Upper lobe of left lung (tissue), 6 donors: ENCODE measurements at places on chromosomes 16 and 17. TPM values are rescaled to one million over a fixed set of nuclear protein-coding genes. Genes with fewer than 3 reads are reported as not detected.
A peak's percentile ranks its signal among the peaks of the same experiment; 100 is the strongest.

GRCh38 chr16:71896764-71897368 lies 1.5 kb downstream of the IST1 start:
- H3K27ac ChIP-seq = peak overlapping the region; percentile 93
- no peaks in the 10 kb centered on the region for H3K36me3 ChIP-seq
- H3K4me3 ChIP-seq = peak overlapping the region; percentile 90
- no peaks in the 10 kb centered on the region for H3K27me3 ChIP-seq
- no peak for DNase-seq

GRCh38 chr17:44044071-44044470 lies 22.4 kb downstream of the LSM12 start:
- DNase-seq = no peak
- peaks cover 45% of the 10 kb centered on the region for H3K4me1 ChIP-seq
- H3K27ac ChIP-seq = peak overlapping the region; percentile 42
- no peak overlapping the region for H3K4me3 ChIP-seq

DNA sequence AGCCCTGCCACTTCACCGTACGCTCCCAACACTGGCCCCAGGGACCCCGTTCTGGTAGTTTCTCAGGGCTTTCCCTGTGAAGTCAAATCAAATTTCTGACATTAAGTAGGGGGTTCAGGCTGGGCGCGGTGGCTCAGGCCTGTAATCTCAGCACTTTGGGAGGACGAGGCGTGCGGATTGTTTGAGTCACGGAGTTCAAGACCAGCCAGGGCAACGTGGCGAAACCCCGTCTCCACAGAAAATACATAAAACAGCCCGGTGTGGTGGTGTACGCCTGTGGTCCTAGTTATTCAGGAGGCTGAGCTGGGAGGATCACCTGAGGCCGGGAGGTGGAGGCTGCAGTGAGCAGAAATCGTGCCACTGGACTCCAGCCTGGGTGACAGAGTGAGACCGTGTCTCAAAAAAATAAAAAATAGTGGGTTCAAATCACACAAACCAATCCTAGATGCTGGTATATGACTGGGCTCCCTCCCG lies 632 bp downstream of the CYBC1 start:
- peak overlapping the region; percentile 84 for H3K4me3 ChIP-seq
- no peaks in the 10 kb centered on the region for H3K27me3 ChIP-seq
- peak overlapping the region; percentile 93 for H3K27ac ChIP-seq
- H3K36me3 ChIP-seq = peaks cover 3% of the 10 kb centered on the region
- DNase-seq = no peak

LRRC37A gene
- 14.7 TPM for total RNA-seq

DNA sequence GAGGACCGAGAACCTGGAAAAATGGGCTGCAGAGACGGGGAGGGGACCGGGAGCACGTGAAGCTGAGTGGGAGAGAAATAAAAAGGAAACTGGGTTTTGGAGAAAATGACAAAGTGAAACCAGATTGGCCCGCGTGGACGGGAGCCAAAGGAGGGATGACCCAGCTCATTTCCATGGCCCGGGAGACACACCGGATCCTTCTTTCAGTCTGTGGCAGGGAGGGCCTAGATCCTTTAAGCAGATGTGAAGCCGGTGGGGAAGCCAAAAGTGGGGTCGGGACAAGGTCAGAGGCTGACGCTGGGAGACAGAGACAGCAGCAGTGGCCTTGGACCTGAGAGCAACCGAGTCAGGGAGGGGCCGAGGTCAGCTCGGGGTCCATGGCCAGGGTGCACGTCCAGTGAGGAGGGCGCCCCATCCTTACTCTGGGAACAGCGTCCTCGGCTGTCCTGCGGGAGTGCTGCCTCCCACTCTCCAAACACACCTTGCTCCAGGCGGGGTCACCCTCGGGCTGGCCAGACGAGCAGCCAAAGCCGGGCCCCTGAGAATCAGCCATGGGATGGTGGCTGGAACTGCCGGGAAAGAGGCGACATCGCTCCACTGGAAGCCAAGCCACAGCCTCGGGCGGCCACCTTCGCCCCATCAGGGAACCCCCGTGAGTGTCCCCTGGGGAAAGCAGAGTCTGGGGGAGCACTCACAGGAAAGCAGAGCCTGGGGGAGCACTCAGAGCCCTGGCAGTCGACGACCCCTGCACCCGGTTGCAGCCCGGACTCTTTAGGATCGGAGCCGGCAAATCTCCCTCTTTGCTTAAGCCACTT lies 17.3 kb downstream of the CA5A start:
- no peak overlapping the region for H3K4me3 ChIP-seq
- no peaks in the 10 kb centered on the region for H3K4me1 ChIP-seq
- no peak for DNase-seq
- H3K36me3 ChIP-seq = no peaks in the 10 kb centered on the region
- no peak overlapping the region for H3K27ac ChIP-seq

DNA sequence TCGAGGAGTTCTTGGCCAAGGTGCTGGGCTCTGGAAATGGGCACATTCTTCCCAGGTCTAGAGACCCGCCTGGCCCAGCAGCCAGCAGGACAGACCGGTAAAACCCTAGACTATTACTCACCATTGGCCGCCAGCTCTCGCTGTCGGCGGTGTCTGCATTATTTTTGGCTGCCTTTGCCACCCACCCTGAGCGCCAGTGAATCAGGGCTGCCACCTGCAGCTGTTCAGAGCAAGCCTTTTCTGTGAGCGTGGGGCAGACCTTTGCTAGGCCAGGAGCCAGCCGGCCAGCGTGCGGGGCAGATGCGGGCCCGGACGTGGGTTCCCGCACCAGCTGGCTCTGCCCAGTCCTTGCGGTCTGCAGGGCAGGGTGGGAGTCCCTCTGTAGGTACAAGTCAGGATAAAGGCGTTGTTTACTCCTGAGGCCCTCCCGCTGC lies 15.8 kb upstream of the CLEC18A start:
- no peaks in the 10 kb centered on the region for H3K4me1 ChIP-seq
- DNase-seq = no peak
- H3K4me3 ChIP-seq = no peak overlapping the region
- H3K36me3 ChIP-seq = peaks cover 93% of the 10 kb centered on the region
- H3K27me3 ChIP-seq = no peaks in the 10 kb centered on the region

GRCh38 chr17:50027172-50027880 lies 28.6 kb upstream of the ITGA3 start:
- H3K4me1 ChIP-seq = peaks cover 15% of the 10 kb centered on the region
- peak overlapping the region; percentile 55 for H3K27ac ChIP-seq
- H3K27me3 ChIP-seq = no peaks in the 10 kb centered on the region
- peak overlapping the region; percentile 39 for H3K4me3 ChIP-seq
- H3K36me3 ChIP-seq = no peaks in the 10 kb centered on the region
- peak; percentile 74 for DNase-seq

- no peak for DNase-seq
- peak overlapping the region; percentile 77 for H3K4me3 ChIP-seq
- H3K27me3 ChIP-seq = no peaks in the 10 kb centered on the region
These were observed 658 bp downstream of the RAB5C start for GRCh38 chr17:42153919-42154742.

GRCh38 chr17:44997733-44998520 lies 29.8 kb upstream of the C1QL1 start:
- H3K36me3 ChIP-seq = no peaks in the 10 kb centered on the region
- H3K27ac ChIP-seq = no peak overlapping the region
- no peaks in the 10 kb centered on the region for H3K27me3 ChIP-seq
- H3K4me1 ChIP-seq = no peaks in the 10 kb centered on the region
- H3K4me3 ChIP-seq = no peak overlapping the region

CFAP97D1 gene
- 0.17 TPM for total RNA-seq

KRTAP4-6 gene
- total RNA-seq = not detected

- no peaks in the 10 kb centered on the region for H3K27me3 ChIP-seq
- H3K4me3 ChIP-seq = no peak overlapping the region
- no peaks in the 10 kb centered on the region for H3K36me3 ChIP-seq
- peaks cover 3% of the 10 kb centered on the region for H3K4me1 ChIP-seq
- no peak for DNase-seq
These were observed 30.8 kb downstream of the AATF start for GRCh38 chr17:36979565-36979941.

- H3K27me3 ChIP-seq = no peaks in the 10 kb centered on the region
- no peaks in the 10 kb centered on the region for H3K4me1 ChIP-seq
- H3K27ac ChIP-seq = no peak overlapping the region
- no peaks in the 10 kb centered on the region for H3K36me3 ChIP-seq
These were observed 118.2 kb upstream of the KCNJ18 start for GRCh38 chr17:21573961-21574610.

SPIRE2 gene
- total RNA-seq = 16.0 TPM

DNA sequence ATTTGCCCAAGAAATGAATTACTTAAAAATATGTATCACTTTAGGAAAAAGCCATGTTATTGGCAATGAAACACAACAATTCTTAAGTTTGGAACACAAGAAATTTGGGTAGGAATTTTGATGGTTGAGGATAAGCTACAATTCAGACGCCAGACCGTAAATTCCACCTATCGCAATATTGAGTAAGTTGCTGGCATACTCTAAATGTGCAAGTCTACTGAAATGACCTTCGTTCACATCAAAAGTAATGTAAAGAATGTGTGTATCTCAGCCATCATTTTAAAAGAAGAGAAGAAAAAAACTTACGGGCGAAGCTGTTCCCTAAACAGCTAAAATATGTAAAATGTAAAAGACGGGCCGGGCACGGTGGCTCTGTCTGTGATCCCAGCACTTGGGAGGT lies 33.4 kb downstream of the UBE2G1 start:
- no peak overlapping the region for H3K4me3 ChIP-seq
- H3K4me1 ChIP-seq = peaks cover 16% of the 10 kb centered on the region
- DNase-seq = no peak

DNA sequence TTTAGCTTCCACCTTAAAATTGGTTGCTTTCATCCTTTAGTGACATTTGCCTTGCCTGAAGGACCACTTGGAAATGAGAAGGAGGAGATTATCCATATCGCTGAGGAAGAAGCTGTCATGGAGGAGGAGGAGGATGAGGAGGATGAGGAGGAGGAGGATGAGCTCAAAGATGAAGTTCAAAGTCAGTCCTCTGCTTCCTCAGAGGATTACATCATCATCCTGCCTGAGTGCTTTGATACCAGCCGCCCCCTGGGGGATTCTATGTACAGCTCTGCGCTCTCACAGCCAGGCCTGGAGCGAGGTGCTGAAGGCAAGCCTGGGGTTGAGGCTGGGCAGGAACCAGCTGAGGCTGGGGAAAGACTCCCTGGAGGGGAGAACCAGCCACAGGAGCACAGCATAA lies 11.5 kb upstream of the TMEM106A start:
- DNase-seq = no peak
- H3K27ac ChIP-seq = no peak overlapping the region
- no peak overlapping the region for H3K4me3 ChIP-seq

- H3K36me3 ChIP-seq = peaks cover 6% of the 10 kb centered on the region
- DNase-seq = no peak
These were observed 11.8 kb downstream of the GGA3 start for GRCh38 chr17:75249564-75249963.

DNA sequence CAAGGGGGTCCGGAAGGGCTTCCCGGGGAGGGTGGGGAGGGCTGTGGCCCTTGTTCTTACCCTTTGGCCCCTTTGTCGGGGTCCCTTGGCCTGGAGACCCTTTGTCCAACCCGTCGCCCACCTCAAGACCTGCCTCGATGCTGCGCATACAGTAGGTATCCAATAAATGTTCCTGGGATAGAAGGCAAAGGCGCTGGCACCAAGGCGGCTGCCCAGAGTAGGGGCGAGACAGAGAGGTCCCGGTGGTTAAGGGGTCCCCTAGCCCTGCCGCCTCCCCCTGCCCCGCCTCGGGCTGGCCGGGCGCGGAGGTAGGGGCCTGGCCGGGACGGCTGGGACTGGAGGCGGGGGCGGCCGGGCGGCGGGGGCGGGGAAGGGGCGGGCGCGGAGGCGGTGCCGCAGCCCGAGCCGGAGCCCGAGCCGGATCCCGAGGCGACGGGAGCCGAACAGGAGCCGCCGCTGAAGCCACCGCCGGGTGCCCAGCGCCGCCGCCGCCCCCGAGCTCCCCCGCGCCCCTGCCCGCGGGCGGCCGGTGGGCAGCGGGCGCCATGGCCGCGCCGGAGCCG lies at the start of gene NHERF2:
Gene NHERF2 (plus strand): TSS at position 442 of the 563 bp plus-strand sequence. CDS start 104 bp downstream, at position 546.
- peak within 1 kb of the TSS; percentile 82 for H3K4me3 ChIP-seq
- H3K27me3 ChIP-seq = peaks cover 3% of the 10 kb centered on the region
- H3K27ac ChIP-seq = peak within 1 kb of the TSS; percentile 71

GRCh38 chr16:77579351-77579891 lies 142.9 kb upstream of the NUDT7 start:
- H3K27ac ChIP-seq = no peak overlapping the region
- no peak overlapping the region for H3K4me3 ChIP-seq
- H3K4me1 ChIP-seq = peaks cover 9% of the 10 kb centered on the region
- no peak for DNase-seq
- no peaks in the 10 kb centered on the region for H3K27me3 ChIP-seq
- H3K36me3 ChIP-seq = no peaks in the 10 kb centered on the region
